Cortex of kidney (tissue), 1 donor: ENCODE measurements at places on chromosomes 16 and 17.

- DNase-seq: no peak
Observed at GRCh38 chr16:22250522-22250921, 44.4 kb downstream of the EEF2K start.

DNA sequence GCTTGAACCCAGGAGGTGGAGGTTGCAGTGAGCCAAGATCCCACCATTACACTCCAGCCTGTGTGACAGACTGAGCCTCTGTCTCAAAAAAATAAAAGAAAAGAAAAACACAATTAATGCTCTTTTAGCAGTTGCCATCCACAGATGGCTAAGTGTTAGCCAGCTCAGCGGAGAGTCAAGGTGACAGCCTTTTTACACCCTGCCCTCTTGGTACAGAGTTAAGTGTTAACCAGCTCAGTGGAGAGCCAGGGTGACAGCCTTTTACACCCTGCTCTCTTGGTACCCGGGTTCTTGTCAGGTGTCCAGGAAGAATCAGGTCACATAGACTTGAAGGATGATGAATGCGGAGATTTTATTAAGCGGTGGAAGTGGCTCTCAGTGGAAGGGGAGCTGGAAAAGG is 7.8 kb upstream of the CD300LF start:
- DNase-seq: no peak

GRCh38 chr17:41411072-41411840 is 13.1 kb downstream of the KRT37 start:
- DNase-seq: no peak

GRCh38 chr16:2008631-2009163 is 924 bp downstream of the ZNF598 start:
- DNase-seq: no peak

GRCh38 chr17:42325026-42325425 is 36.7 kb downstream of the STAT5A start:
- no peak for DNase-seq

DNA sequence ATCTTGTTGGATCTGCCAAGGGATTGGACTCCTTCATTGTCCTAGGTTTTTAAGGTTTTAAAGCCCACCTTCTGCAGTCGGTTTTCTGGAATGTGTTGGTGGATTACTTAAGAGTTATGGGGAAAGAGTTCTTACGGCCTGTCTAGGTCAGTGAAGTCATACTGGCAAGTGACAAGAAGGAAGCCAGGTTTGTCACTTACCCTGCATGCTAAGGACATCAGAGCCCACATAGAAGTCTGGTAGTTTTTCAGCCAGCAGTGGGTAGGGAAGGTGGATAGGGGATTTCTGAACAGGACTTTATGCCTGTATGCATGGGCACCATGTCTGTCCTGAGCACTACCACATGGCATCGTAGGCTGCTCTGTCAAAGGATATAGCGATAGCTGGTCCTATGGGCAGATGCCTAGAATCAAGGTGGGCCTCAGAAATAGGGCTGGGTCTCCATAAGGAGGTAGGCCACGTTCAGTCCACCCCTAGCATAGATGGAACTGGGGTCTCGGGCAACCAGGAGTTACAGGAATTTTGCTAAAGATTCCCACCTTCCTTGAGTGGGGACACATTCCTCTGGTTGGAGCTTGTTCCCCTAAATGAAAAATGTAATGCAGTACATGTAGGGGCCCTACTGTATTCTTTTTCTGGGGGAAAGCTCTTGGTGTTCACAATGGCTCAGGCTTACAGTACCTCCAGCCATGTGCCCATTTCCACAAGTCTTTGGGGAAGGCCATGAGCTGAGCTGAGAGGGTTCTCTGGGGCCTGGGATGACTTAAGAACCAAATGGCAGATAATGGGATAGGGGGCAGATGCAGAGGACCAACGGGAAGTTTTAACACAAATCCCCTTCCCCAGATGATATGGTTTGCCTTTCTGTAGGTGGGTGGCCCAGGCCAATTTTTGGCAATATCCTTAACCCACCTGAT is 27.5 kb downstream of the TRPV2 start:
- DNase-seq: no peak

DNA sequence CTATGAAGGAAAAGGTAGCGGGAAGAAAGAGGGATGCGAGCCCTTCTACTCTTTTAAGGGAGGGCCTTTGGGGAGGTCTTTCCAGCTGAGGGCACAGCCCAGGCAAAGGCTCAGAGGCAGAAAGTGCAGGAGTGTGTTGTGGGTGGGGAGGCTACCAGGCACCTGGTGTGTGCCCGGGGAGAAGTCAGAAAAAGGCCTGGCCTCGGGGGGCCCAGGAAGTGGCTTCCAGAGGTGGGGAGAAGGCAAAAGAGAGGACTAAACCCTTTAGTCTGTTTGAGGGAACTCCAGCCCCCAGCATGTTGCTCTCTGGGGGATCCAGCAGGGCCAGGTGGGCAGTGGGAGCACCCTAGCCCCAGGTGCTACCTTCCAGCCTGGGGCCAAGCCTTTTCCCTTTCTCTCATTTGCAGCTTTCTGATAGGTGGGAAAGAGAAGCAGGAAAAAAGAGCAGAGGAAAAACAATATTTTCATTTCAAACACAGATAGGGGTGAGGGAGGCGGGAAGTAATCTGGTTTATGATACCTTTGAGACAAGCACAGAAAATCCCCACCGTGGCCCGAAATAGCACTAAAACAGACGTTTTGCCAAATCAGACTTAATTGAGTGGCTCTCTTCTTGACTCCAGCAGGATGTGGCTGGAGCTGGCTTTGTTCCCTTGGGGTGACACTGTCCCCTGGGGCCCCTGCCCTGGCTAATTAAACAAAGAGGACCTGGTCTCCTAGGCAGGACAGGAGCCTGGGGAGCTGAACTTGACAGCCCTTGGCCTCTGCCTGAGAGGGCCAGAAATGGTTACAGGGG is 10.4 kb downstream of the RAI1 start:
- DNase-seq: no peak

DNA sequence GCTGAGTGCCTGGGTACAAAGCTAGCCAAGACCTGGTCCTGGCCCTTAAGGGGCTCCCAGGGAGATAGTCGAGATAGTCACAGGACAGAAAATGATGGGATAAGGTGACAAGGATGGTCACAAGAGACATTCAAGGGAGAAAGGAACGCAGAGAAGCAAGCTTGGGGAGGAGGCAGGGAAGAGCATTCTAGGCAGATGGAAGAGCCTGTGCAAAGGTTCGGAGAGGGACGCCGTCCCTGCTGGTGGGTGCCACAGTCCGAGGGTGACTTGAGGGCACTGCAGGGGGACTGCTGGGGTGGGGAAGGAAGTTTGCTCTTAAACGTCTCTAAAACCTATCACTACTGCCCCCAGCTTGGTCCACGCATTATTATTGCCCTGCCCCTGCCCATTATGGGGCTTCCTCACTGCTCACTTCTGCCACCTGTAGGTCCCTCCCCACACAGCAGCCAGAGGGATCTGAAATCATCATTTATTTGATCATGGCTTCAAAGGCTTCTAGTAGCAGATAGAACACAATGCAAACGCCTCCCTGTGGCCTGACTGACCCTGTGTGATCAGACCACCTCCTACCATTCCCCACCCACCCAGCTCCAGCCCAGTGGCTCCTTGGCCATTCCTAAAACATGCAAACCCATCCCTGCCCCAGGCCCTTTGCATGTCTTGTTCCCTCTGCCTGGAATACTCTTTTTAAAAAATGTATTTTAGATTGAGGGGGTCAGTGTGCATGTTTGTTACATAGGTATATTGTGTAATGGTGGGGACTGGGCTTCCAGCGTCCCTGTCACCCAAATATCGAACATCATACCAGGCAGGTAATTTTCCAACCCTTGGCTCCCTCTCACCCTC is 60.3 kb downstream of the RMI2 start:
- no peak for DNase-seq

- no peak for DNase-seq
Observed at GRCh38 chr17:73240561-73240960, 21.1 kb downstream of the CPSF4L start.

DNA sequence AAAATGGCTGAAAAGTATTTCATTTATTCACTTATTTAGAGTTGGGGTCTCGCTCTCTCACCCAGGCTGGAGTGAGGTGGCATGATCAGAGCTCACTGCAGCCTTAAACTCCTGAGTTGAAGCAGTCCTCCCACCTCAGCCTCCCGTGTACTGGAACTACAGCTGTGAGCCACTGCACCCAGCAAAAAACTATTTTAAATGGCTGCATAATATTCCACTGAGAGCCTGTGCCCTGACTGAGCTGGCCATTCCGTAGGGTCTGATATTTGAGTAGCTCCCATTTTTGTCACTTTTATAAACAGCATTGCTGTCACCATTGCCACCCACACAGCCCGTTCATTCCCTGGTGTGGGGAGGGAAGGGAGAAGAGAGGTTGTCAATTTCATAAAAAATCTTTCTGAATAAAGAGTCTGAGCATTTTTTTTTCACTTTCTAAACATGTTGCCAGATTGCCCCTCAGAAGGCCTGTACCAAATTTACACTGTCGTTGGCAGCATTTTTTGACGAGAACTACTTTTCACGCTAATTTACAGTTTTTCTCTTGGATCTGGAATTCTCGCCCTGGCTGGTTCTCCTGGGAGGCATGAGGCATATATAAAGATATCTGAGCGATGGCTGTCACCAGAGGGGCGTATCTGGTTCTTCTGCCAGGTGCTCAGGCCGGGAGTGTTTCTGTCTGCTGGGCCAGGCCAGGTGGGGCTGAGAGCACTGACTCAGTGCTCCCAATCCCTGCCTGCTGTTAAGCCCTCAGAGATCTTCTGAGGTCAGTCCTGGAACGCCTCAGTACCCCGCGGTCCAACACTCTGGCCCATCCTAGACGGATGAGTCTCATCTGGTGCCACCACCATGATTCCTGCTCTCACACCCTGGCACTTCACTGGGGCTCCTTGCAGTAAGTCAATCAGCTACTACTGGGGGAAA is 7.2 kb upstream of the KIFC3 start:
- DNase-seq: no peak

DNA sequence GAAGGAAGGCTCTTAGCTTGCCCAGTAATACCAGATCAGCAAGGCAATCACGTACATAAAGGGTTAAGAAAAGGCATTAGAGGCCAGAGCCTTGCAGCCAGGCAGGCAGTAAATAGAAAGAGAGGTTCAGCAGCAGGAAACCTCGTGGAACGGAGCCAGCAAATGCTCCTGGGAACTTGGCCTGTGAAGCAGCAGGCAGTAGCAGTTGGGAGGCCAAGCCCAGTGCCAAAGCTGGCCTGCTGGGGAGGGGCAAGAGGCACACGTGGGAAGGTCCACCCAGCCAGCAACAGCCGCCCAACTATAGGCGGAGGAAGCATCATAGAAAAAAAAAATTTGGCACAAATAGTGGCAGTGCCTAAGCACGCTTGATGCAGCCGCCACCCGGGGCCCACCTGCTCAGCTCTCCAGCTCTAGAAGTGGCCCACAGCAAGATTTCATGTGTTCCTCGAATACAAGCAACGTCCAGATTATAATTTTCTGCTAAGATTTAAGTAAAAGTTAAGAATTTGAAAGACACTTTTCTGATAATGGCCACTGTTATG is 2339.5 kb downstream of the TP53TG3F start:
- DNase-seq: no peak

DNA sequence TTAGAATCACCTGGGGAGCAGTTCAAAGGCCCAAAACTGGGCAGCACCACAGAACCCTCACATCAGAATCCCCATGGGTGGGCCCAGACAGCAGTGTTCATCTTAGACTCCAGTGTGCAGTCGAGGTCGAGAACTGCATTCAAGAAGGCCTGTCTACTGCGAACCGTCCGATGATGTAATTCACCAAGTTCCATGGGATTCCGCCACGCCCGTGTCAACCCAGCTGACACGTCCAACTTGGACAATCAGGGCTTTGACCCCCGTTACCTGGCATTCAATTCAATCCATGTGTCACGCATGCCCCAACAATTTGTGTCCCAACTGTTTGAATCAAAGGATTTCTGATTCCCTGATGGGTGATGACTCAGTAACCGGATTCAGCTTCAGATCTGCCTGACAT is 9.2 kb downstream of the HSBP1 start:
- DNase-seq: no peak

DNA sequence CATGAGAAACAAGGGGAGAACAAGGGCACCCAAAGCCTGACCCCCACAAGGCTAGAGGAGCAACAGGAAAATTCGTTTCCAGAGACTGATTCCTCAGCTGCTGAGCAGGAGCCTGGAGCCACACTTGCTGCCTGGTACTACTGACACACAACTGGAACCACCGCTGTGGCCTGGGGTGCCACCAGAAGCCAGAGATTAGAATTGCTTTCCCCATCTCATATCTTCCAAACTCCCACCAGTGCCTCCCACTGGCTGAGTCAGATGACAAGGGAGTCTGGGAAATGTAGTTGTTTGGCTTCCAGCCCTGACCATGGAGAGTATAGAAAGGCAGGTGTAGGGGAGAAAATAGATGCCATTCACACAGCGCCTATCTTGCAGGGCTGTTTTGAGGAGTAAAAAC is 4.1 kb upstream of the TMEM11 start:
- DNase-seq: no peak

DNA sequence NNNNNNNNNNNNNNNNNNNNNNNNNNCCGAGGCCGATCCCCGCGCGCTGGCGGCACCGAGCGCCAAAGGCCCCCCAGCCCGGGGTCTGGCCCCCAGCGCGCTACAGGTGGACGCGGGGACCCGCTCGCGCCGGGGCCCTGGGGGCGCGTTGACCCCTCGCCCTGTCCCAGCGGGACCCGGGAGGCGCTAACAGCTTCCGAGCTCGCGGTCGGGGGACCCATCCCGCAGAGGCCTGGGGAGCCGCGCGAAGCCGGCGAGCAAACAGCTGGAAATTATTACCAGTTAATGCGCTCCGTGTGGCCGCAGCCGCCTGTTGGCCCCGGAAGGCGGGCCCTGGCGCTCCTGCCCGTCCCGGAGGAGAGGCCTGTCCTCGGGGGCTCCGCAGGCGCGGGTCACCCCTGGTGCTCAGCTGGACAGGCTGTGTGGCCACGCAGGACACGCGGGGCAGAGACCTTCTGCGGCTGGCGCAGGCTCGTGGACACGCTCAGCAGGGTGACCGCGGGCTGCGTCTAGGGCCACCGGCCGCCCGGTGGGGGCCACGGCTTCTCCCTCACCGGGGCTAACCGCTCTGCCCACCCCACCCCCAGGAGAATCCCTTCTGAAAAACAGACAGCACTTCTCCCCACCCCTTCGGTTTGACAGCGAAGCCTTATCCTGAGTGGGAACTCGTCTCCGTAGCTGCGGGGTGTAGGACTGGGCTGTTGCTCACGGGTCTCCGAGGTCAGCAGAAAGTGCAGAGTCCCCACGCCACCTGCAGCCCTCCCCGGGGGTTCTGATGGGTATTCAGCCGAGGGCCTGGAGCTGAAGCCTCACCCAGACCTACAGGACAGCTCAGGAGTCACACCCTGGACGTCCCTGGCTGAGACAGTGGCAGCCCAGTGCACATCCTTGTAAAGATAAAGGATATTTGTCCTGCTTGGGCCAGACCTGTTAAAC is 138.7 kb upstream of the RPH3AL start:
- DNase-seq: no peak

GRCh38 chr17:80384078-80384960 is 30.6 kb upstream of the ENDOV start:
- DNase-seq: no peak

- DNase-seq: no peak
Observed at GRCh38 chr16:46629331-46630219, 8.4 kb upstream of the SHCBP1 start.

GRCh38 chr16:84281074-84281473 is 13.6 kb upstream of the WFDC1 start:
- DNase-seq: no peak
